Stomach (tissue), 19 donors: ENCODE measurements at places on chromosomes 1 and 21. TPM values are rescaled to one million over a fixed set of nuclear protein-coding genes. Genes with fewer than 3 reads are reported as not detected.

ECM1 gene
- total RNA-seq: 29.3 TPM

VWA1 gene
- 32.1 TPM for total RNA-seq

E2F2 gene
- 3.5 TPM for total RNA-seq

SPRR2F gene
- total RNA-seq: not detected

STYXL2 gene
- total RNA-seq: not detected

ARMH1 gene
- total RNA-seq: not detected

TRIM46 gene
- total RNA-seq: not detected

BTF3L4 gene
- total RNA-seq: 287 TPM

IFI16 gene
- total RNA-seq: 31.4 TPM

GRCh38 chr21:30953605-30954004 lies 72.2 kb upstream of the KRTAP11-1 start:
- DNase-seq: no peak

DNA sequence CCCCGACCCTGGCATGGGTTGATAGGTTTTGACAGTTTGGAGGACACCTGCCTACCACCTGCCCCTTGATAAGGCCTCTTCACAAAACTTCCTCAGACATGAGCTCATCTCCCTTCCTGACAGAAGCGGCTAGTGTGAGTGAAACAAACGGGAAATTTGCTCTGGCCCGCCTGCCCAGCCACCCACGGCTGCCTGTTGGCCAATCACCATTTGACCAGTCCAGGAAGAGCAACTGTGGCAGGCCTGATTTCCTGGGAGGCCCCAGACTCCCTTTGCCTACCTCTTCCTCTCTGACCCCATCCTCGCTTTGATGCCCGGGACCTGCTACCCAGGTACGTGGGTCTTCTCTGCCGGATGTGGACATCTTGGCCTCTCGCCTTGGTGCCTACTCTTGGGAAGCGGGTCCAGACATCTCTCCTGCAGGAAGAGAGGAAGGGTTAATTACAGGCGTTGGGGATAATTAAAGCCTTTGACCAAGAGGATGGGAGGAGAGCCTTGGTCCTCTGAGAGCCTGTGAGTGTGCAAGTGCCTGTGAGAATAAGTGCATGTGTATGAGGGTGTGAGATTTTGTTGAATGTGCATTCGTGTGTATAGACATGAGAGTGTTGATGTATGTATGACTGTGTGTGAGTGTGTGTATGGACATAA lies 1.1 kb upstream of the EPHA2 start:
- DNase-seq: no peak

DNA sequence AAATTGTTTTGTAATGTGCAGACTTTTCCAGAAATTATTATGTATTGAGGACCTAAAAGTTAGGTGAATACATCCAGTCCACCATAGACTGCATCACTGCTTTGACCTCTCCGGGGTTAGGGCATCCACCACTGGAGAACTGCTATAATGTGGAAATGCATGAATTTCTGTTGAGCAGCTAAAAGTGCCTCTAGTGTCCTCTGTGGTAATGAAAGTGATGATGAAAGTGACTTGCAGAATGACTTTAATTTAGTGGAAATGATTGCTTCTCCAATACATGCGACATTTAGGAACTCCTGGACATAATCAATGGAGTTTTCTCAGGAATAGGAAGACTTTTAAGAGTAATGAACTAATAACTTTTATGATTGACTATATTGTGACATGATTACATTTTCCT lies 170.8 kb downstream of the LBR start:
- no peak for DNase-seq

DNA sequence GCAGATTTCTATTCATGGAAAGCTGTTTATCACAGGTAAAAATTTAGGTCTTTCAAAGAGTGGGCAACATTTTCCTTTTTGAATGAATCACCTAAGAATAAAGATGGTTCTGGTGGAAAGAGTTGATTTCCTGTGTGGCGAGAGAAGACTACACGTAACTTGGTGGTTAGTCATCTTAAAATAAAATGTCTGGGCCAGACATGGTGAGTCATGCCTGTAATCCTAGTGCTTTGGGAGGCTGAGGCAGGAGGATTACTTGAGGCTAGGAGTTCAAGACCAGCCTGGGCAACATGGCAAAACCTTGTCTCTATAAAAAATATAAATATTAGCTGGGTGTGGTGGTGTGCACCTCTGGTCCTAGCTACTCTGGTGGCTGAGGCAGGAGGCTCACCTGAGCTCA lies 65.7 kb downstream of the DISP1 start:
- DNase-seq: no peak

GRCh38 chr21:31558189-31558961 lies 101.1 kb upstream of the SOD1 start:
- peak; percentile 73 for DNase-seq

- no peak for DNase-seq
These were observed 21.8 kb upstream of the GORAB start for GRCh38 chr1:170510163-170510562.

DNA sequence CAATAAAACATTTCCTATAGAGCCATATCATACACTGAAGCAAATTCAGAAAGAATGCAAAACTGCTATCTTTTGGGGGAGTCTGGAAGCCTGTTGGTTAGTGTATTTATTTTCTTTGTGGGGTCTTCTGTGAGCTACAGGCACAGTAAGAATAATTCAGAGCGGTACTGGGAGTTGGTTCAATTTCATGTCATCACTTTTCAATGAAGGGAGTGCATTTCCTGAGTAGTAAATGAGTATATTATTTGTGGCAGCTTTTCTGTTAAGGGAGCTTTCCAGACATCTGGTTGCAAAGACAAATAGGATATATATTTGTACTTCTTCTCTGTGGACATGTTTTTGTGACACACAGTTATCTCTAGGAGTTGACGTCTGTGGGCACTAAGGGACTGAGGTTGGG lies 130.6 kb downstream of the HUNK start:
- DNase-seq: no peak

DNA sequence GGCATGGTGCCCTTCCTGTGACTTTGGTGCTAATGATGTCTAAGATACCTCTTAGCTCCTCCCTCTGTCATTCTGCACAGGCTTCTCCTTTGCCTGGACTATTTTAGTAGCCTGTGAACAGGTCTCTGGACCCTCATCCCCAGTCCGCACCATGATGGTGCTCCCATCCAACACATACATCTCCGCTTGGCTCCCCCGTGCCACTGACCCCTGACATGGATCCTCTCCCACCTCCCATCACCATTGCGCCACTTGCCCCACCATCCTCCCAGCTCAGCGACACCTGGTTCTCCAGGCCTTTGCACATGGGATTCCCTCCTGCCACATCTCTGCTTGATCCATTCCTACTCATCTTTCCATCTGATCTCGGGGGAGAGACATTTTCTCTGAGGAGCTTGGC lies 33.9 kb downstream of the RUNX3 start:
- no peak for DNase-seq

DNA sequence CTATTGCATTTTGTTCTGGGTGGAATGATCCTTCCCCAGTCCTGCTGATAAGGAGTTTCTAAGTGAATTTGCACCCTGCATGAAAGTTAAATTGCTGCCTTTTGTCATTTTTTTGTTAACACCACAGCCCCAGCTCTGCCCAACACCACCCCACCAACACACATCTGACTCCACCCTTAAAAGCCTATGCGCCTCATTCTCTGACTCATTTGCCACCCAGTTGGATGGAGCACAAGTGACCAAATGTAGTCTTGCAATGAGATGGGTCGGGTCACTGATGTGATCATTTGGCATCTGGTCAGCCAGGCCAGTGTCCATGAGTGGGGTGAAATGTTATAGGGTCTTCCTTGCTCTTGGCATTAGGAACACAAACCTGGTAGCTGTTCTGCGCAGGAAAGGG lies 256.8 kb downstream of the KAZN start:
- DNase-seq: no peak

- DNase-seq: peak; percentile 53
These were observed 162.2 kb upstream of the RAB4A start for GRCh38 chr1:229108598-229109201.

GRCh38 chr1:243923292-243924171 lies 73.5 kb upstream of the AKT3 start:
- DNase-seq: no peak

DNA sequence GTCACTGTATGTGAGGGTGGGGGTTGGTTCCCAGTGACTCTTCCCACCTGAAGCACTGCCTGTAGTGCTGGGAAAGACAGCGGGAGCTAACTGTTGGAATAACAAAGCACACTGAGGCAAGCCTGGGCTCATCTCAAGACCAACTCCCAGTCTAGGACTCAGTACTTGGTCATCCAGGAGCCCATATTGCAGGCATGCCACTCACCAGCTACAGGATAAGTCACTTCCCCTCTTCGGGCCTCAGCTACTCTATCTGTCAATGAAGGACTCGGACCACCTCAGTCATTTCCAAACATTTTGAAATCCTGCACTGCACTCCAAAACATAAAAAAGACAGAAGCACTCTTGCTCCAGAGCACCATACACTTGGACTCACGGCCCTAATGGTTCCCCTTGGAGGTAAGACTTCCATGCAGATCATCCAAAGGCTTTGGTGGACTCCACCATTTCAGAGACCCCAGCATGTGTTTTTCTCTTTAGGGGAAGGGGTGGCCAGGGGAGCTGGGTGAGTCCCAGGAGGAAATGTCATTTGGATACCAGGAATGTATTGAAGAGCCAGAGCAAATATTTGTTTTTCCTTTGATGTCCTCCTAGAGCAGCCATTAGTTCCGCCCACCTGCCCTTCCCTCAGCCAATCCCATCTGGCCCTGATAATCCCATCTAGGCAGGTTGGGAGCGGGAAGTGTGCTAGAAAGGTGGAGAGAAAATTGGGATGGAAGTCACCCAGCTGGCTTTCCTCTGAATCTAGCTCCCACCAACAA lies 3.1 kb downstream of the NUAK2 start:
- no peak for DNase-seq

- no peak for DNase-seq
These were observed 1146.7 kb upstream of the PRMT6 start for GRCh38 chr1:105909811-105910210.
